ENCODE measurements at places on chromosomes 6 and 20. TPM values are rescaled to one million over a fixed set of nuclear protein-coding genes. Genes with fewer than 3 reads are reported as not detected.

- no peak for DNase-seq
Measured at GRCh38 chr6:85273046-85273445, 176.8 kb upstream of the NT5E start.

DNA sequence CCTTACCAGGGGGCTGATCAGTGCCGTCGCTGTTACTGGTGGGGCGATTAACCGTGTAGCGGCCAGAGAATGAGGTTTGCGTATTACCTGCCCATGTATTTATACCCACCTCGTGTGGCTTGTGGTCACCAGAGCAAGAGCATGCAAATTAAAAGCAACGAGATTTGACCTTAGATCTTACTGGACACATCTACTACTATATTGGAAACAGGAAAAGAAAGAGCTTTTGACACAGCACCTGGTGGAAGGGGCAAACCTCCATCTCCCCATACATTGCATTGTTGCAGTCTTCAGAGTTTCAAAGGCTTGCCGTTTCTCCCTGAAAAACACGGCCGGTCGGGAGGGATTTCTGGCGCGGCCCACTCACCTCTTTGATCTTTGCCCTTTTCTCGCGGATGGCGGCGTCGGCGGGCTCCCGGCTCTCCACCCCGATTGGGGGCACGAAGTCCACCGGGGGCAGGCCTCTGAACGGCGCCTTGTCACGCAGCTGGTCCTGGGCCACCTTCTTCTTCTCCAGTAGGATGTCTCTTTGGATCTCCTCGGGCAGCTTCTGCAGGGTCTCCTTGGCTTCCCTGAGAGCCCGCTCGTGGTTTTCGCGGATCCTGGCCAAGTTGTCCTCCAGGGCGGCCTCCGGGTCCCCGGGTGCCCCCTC, 1.3 kb downstream of the MAN1A1 start:
- peak; percentile 55 for DNase-seq

DNA sequence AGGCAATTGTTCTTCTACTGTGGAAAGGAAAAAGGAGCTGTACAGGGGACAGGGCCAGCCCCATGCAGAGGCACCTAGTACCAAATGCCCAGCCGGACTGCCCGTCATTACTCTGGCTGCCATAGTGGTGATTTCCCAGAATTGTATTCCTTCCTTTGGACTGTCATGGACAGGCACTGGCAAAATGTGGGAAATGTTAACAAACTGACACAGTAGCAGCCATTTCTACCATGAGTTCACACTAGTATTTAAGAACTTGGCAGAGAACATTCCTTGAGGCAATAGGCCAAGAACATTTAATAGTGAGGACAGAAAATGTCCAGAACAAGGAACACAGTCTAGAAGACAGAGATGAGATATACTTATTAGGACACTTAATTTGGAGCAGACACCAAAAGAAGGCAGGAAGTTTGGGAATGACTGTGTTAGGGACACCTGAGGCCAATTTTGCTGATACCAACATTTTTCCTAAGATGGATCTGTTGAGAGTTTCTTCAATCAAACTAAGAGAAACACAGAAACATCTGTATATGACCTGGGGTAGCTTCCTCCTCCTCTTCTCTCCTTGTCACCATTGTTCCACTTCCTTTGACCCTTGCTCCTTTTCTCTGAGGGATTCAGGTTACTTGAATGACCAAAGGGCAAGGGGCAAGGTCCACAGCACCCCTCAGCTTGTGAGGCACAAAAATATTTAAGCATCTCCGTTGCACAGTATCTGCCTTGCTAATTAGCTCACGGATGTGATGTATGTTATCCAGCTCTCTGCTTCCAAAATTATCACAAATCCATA, 14.9 kb downstream of the ADTRP start:
- DNase-seq, result no peak

GRCh38 chr6:122869437-122870024, 80.5 kb downstream of the SMPDL3A start:
- DNase-seq, result no peak

GRCh38 chr20:38270869-38271605, 10.5 kb upstream of the KIAA1755 start:
- DNase-seq, result no peak

GRCh38 chr6:157020881-157021343, 243.7 kb downstream of the ARID1B start:
- DNase-seq, result no peak

DNA sequence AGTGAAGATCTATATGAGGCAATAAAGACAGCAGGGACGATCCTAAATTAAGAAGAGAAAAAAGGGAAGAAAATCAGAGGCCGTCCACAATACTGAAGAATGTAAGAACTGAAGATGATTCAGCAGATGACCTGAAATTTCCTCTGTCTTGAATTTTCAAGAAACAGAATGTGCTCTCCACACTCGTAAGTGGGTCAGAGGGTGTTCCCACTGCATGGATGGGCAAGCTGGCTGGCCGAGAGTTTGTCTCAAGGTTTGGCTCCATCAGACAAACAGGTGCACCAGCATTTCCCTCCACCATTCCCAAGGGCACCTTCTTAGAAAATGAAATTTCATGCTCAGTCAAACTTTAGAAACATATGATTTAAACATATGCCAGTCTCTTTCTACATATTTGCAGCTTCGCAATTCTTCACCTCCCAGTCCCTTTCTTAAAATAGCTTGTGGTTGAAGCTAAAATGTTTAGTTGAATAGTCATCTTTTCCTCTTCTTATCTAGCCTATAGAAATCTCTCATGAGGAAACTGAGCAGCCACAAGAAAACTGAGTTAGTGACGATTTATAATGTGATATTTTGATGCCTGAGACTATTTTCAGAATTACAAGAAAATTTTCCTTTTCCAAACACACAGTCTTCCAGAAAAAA, 576.4 kb downstream of the PRKN start:
- DNase-seq, result no peak

DNA sequence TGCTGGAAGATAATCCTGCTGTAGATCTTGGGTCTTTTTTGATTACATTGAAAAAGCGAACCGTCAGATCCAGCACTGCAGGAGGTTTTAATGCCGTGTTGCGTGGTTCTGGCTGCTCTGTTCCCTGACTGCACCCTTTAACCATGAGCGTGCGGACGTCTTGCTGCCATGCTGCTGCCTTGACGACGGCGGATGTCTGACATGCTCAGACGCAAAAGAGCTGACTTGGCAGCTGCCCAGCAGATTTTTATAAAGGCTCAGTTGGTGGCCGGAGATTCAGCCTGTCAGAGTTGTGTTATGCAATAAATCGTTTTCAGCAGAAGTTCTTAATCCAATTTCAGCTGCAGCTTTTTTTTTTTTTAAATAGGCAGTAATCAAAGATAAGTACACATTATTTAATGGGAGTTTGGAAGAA, 119.4 kb downstream of the JARID2 start:
- DNase-seq, result peak; percentile 51

DNA sequence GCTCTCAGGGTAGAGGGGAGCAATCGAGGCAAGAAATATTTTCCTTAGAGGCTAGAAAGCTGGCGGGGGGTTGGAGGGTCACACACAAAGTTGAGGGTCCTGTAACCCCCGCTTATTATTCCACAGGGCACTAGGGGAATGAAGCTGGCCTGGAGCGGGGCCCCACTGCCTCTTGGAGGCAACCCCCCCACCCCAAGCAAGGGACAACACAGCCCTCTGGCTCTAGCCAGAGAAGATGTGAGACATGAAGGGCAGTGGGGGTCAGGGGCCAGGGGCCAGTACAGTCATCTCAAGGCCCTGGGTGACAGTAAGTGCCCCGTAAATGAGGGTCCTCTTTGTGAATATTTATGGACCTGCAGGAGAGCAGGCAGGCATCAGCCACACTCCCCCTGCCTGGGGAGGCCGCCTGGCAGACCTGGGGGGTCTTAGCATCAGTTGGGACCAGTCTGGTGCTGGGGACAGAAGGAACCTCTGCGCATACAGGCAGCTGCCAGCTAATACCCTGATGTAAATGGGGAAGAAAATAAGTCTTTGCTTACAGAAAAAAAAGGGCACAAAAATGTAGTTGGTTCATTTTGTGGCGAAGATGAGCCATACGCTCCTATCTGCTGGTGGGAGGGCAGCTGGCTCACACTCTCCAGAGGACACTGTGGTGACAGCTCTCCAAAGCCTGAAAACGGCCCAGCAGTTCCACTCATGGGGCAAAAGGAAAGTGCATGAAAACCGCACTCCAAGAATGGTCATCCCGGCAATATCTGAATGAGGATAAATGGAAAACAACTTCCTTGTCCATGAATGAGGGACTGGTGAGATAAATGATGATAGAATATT, 21.9 kb downstream of the SPATA2 start:
- DNase-seq, result no peak

- DNase-seq, result no peak
Measured at GRCh38 chr6:71312089-71312488, 23.5 kb downstream of the OGFRL1 start.

DNA sequence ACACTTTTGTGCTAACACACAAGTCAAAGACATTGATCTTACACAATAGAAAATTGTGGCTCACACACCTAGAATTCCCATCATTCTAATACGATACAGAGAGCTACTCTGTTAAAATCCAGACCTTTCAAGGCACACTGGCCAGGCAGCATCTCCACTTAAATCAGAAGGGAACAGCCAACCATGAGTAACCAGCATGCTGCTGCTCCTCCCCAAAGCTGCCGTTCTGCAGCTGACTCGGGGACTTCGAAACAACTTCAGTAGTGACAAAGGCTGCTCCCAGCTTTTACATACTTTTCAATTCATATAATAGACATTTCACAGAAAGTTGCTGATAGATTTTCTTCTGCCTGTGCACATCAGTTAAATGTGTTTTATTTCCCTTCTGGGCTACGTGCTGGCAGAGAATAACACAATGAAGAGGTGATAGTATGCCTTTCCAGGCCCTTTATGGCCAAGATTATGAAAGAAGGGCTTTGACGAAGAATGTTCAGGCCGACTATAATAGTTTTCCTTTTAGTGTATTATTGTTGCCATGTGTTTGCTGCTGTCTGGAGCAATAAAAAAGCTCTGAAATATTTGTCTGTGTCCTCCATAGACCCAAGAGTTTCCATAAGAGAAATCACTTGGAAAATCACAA, 159.0 kb downstream of the GMDS start:
- DNase-seq, result no peak

DNA sequence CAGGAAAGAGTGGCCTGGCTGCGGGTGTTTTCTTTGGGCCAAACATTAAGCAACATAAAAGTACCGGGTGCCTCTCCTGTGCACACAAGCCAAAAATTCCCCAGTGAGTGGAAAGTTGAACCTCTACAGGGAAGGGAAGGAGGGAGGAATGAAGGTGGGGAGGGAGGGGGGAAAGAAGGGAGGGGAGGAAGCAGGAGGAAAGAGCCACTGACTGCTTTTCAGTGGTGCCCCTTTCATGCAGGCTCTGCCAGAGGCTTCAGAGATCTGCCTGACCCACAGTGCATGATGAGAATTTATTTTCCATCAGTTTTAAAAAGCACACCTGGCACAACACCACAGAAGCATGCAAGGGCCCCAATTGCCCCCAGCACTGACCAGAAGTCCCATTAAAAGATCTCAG, 27.5 kb upstream of the AVP start:
- no peak for DNase-seq

DNA sequence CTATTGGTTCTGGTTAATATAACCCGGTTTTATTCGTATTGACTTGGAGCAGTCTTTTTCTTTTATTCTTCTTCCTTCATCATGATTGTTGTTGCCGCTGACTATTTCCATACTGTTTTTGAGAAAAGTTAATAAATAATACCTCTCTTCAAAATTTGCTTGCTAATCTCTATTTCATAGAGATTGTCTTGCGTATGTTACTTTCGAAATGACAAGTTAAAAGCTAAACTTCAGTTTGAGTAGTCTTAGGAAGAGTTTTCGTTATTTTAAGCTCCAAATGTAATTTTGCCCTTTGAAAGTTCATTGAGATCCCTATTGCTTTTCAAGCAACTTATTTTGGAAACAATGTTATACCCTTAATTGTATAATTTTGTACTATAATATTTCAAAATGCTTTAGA, 36.4 kb downstream of the DCBLD1 start:
- no peak for DNase-seq

GRCh38 chr6:29651413-29652197, 5.3 kb upstream of the MOG start:
- DNase-seq, result peak; percentile 69

DNA sequence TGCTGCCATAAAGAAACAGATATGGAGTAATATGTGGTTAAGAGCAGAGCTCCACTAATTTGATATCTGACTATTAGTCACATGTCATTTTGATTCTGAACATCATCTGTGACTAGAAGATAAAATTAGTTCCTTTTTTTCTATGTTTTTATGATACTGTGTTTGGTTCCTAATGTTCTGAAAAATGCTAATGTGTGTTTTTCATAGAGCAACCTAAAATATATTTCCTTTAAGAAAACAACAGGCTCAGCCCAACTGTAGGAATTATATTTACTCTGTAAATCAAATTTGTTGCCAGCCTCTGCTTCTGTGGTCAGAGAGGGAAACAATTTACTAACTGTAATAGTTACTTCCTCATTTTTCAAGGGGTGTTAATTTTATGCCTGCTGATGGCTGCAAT, 33.3 kb upstream of the TXLNB start:
- peak; percentile 69 for DNase-seq

DNA sequence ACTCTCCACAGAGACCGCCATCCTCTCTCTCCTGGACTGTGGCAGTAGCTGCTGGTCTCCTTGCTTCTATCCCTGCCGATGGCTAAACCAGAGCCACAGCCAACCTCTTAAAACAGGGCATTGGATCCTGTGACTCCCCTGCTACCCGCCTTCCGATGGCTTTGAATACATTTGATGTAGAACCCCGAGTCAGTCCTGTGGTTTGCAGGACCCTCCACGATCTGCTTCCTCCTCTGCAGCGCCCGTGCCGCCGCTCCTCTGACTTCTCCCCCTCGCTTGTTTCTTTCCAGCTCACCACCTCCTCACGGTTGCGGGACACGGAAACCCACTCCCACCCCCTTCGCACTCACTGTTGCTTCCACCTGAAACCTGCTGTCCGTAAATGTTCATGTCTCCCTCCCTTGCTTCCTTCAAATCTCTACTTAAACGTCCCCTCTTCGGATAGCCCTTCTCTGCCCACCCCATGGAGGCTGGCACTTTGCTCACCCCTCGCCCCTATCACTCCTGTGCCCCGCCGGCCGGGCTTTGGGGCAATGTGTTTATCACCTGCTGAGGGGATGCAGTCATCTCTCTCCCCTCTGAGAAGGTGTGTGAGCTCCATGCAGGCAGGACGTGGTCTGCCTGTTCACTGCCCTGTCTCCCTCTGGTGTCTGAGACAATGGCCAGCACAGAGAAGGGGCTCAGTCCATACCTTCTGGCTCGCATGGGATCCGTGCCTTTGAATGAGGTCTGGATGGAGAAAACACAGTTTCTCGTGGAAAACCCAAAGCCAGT, 67.8 kb downstream of the GFOD1 start:
- peak; percentile 23 for DNase-seq

- no peak for DNase-seq
Measured at GRCh38 chr20:57552471-57552870, 8.4 kb upstream of the PCK1 start.

FKBP1A gene
- polyA plus RNA-seq, result 86.3 TPM

TRERF1 gene
- 3.5 TPM for polyA plus RNA-seq

SLC44A4 gene
- not detected for polyA plus RNA-seq

FABP7 gene
- not detected for polyA plus RNA-seq

MAP7 gene
- 0.16 TPM for polyA plus RNA-seq

CRISP2 gene
- polyA plus RNA-seq, result not detected

LHFPL5 gene
- polyA plus RNA-seq, result not detected

CEP85L gene
- 7.6 TPM for polyA plus RNA-seq

BPI gene
- polyA plus RNA-seq, result 0.13 TPM

GPX5 gene
- polyA plus RNA-seq, result not detected

OPRL1 gene
- 3.1 TPM for polyA plus RNA-seq

Measured in B cell (primary cell).